ENCODE measurements at places on chromosomes 12 and 14.

- no peak for DNase-seq
Observed at GRCh38 chr12:80441921-80442320, 2.1 kb upstream of the PTPRQ start.

DNA sequence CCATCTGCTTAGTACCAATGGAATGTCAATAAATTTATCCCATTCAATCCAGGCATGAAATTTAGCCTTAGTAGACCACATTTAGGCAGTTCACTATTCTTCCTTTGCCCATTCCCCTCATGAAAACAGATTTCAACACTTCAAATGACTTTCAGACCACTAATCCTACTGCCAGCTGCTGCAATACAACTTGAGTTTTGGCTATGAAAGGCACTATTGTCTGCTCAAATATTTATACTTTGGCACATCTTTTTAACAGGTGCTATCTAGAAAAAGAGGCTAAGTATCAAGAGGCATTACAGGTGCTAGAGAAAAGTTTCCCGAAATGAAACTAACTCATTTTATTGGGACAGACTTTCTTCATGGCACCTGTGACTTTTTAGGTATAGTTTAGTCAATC is 499.8 kb downstream of the C12orf50 start:
- no peak for DNase-seq

- DNase-seq = no peak
Observed at GRCh38 chr12:4910502-4911315, 1.0 kb downstream of the KCNA1 start.

DNA sequence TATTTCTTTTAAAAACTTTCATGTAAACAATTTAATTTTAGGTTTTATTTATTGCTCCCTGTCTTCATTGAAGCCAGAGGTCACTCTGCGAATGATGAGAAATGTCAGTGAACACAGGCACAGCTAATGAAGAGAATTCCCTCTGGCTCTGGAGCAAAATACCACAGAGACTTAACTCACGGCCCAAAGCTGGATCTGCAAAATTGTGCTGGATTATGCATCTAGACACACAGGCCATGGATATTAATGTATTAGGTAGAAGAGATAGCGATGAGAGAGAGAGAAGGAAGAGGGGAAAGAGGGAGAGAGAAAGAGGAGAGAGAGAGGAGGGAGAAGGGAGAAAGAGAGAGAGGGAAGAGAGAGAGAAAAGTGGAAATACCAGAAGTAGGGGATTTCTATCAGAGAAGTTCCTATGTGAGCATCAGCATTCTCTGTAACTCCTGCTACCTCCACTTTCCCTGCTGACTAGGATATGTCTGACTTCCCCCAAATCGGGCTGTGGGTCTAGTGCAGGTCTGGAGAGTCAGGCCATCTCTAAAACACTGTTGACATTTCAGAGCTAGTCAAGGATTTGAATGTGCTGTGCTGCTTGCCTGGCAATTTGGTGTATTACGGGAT is 3.7 kb downstream of the ARHGDIB start:
- DNase-seq = no peak

GRCh38 chr12:111368291-111368787 is 556 bp downstream of the PHETA1 start:
- DNase-seq = no peak

DNA sequence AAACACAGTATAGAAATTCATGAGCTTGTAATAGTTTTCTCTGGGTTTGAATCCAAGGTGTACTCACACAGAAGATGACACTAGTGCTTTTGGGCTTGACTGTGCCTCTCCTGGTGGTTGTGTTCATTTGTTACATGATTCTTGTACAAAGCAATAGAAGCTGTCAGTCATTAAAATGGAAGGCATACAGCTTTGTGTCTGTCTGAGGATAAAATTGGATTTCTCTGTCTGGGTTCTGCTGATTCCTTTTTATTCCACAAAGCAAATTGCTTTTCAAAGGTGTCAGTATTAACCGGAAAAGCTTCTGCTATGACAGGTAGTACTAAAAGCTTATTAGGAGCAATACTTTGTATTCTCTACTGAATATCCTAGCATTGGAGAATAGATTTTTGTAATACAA is 361.2 kb downstream of the SLC6A15 start:
- DNase-seq = no peak

GRCh38 chr14:100816950-100817901 is 8.7 kb upstream of the MEG3 start:
- no peak for DNase-seq

DNA sequence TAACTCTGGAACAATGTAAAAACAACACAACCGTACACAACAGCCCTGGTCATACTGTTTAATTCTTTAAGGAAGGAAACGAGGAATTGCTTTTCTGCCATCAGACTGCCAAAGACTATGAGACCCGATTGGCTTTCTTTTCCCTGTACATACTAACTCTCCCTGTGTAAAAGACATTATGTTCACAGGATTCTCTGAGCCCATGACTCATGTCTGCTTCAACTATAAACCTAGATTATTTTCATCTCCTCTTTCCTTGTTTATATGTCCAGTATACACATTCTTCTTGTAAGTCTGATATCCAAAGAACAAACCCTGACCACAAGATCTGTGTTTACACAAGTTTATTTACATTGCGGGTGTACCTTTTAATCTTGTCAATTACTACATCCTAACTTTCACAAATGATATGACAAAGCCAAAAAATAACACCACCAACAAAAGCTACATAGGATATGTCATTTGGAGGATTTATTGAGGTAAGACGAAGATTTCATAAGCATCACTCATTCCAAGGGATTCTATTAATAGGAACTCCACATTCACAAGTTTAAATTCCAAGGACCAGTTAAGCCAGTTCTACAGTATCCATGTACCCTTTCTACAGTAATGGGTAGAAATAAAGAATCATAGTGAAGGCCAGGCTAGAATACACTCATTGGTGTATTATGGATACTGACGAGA is 67.3 kb downstream of the STXBP6 start:
- DNase-seq = no peak

- no peak for DNase-seq
Observed at GRCh38 chr12:102564026-102564425, 83.7 kb upstream of the IGF1 start.

- peak; percentile 80 for DNase-seq
Observed at GRCh38 chr12:53352331-53353256, 16.4 kb upstream of the SP7 start.

- no peak for DNase-seq
Observed at GRCh38 chr14:105282098-105282725, 18.6 kb downstream of the BRF1 start.

GRCh38 chr14:32217301-32217700 is 14.2 kb upstream of the RNU6-8 start:
- no peak for DNase-seq

- DNase-seq = no peak
Observed at GRCh38 chr12:108214486-108214885, 85.4 kb downstream of the WSCD2 start.

DNA sequence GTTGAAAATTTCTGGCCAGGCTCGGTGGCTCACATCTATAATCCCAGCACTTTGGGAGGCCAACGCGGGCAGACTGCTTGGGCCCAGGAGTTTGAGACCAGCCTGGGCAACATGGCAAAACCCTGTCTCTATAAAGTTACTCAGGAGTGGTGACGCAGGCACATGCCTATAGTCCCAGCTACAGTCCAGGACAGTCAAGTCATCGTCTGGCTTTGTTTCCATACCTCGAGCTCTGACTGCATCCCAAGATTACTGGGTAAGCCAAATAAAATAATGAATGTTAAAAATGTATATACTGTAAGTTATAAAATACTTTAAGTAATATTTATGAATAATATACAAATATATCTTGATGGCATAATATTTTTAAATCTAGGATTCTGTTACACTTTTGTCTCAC is 23.0 kb upstream of the GXYLT1 start:
- no peak for DNase-seq

DNA sequence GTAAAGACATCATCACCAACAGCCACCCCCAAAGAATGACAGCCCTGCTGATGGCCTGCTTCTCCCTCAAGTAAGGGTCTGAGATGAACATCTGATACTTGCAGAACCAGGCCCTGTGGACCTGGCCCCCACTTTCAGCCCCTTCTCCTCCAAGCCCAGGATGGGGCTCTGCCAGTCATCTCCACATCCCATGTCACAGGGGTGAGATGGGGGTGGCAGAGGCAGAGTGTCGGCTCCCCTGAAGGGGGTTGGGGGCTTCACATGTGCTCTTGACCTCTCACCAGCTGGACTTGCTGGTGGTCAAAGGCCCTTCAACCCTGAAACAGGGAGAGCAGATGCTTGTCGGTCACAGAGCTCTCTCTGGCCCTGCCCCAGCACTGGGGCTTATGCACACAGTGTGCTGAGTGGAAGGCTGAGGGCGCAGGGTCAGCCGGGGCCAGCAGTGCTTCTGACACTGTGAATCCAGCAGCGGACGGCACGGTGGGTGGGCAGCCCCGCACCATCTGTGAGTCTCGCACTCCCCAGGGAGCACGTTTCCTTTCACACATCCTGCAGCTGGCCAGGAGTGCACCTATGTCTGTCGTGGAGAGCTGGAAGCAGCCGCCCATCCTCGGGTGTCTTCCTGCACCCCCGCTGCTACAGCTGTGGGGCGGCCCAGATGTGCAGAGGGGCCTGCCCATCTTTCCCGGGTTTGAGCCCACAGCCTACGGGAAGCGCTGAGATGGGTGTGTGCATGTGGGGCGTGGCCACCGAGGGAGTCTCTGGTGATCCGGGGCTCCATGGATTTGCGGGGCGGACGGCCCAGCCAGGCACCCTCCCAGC is 94.3 kb downstream of the ADGRD1 start:
- no peak for DNase-seq

GRCh38 chr12:46831335-46832129 is 5.7 kb upstream of the SLC38A4 start:
- DNase-seq = no peak

- no peak for DNase-seq
Observed at GRCh38 chr12:28446031-28446430, 255.8 kb downstream of the CCDC91 start.

DNA sequence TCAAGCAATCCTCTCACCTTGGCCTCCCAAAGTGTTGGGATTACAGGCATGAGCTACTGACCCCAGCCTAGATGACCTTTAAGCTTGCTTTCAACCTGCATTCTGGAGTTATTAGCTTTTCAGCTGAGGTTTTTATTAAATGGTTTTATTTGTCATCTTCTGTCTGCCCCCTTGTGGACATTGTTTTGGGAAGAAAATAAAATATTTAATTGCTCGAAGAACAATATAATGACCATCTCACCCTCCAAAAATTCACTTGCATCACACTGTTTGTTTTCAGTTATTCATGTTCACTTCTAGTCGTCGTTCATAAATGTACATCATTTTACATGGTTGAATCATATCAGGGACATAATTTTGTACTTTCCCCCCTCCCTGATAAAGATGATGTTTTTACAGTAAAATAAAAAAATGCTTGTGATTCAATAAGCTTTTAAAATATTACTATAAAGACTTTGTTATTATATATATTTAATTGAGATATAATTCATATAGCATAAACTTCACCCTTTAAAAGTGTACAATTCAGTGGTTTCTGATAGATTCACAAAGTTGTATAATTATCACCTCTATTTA is 10.1 kb upstream of the SPATS2 start:
- no peak for DNase-seq

GRCh38 chr14:61385002-61385685 is 63.8 kb downstream of the PRKCH start:
- DNase-seq = peak; percentile 45

GRCh38 chr14:71198687-71199086 is 291.4 kb downstream of the PCNX1 start:
- no peak for DNase-seq

DNA sequence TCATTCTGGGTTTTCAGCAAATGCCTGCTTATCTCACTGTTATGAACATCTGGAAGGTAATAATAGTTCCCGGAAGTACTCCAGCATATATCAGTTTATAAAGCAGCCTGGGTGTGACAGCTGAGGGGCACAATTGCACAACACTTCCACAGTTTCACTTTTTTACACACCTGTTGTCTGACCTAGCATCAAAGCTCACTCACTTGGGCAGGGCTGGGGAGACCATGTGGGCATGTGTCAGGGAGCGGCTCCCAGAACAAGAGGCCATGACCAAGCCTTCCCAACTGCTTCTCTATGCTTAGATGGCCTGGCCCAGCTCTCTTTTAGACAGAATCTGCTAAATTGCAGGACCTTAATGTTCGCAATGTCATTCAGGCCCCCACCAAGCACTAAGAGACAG is 51.1 kb upstream of the RIC8B start:
- no peak for DNase-seq

DNA sequence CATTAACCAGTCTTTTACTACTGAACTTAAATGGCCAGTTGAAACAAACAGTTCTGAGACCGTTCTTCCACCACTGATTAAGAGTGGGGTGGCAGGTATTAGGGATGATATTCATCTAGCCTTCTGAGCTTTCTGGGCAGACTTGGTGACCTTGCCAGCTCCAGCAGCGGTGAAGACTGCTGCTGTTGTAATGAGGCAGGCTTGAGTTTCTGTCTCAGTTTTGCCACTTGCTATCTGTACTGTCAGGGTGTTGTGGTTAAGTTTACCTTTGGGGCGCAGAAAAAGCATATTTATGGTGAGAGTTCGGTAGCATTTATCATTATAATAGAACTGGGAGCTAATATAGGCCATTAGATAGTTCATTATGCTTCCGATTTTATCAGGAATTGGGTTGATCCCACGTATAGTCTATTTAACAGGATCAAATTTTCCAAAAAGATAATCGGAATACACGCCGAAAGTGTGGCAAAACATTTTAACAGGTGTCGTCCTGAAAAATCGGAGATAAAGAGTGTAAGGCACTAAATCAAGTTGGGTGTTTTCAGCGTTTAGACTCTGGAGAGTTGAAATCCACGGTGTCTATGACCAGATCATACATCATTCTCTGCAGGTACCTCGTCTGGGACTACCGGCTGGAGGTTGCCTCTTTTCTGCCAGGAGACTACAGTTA is 688 bp upstream of the NECAP1 start:
- peak; percentile 14 for DNase-seq

- no peak for DNase-seq
Observed at GRCh38 chr12:39393890-39394289, 49.0 kb downstream of the KIF21A start.

DNA sequence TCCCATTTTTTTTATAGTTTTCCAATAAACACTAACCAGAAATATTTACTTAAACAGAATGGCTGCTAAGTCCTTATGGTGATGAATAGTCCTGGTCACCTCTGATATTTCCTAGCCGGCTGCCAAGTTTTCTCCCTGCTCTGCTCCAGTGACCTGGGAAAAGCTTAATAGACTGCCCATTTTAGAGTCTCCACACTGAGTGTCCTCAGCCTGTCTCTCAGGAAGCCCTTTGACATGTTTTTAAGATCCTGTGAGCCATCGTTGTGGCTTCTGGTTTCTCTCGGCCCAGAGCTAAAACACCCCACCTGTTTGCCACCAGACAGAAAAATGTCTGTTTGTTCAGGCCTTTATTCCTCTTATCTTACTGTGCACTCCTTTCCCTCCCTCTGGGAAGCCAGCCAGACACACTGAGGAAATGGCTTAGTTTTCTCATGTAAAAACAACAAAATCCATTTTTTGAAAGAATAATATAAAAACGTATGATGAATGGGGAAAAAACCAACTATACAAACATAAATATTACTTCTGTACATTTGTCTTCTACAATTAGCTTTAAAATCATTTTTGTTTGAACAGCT is 25.4 kb upstream of the ALDH2 start:
- no peak for DNase-seq

Measured in effector CD4-positive, alpha-beta T cell (primary cell).